Naive thymus-derived CD8-positive, alpha-beta T cell (primary cell): ENCODE measurements at places on chromosomes 4 and X. TPM values are rescaled to one million over a fixed set of nuclear protein-coding genes. Genes with fewer than 3 reads are reported as not detected.

Gene HSFX2
- not detected for polyA plus RNA-seq

- no peak for DNase-seq
Measured at GRCh38 chr4:138301536-138301935, 59.4 kb upstream of the SLC7A11 start.

Gene GUCY1B1
- polyA plus RNA-seq, result not detected

DNA sequence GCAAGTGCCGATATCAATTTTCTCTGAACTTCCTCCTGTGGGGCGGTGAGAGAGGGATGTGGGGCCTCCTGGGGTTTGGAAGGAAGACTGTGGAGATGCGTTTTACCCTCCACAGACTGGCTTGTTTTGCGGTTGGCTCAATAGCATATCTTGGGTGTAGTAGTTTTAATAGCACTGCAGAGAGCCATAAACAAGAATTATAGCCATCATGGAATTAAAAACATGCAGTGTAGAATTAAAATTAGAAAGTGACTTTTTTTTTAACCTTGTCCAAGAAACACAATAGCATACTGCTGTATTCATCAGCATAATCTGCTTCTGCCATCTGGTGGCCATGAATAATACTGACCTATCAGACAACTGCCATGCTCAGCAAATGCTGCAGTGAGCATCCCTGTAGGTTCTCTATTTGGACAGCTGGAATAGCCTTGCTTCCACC is 47.3 kb upstream of the SCML1 start:
- DNase-seq, result peak; percentile 46
